ENCODE measurements at places on chromosomes 12 and 14.

- peak; percentile 47 for DNase-seq
Measured at GRCh38 chr14:49945448-49946319, 52.8 kb downstream of the ARF6 start.

GRCh38 chr14:25406818-25407217 lies 356.9 kb upstream of the STXBP6 start:
- DNase-seq = no peak

GRCh38 chr12:129564768-129565167 lies 339.1 kb downstream of the TMEM132D start:
- no peak for DNase-seq

DNA sequence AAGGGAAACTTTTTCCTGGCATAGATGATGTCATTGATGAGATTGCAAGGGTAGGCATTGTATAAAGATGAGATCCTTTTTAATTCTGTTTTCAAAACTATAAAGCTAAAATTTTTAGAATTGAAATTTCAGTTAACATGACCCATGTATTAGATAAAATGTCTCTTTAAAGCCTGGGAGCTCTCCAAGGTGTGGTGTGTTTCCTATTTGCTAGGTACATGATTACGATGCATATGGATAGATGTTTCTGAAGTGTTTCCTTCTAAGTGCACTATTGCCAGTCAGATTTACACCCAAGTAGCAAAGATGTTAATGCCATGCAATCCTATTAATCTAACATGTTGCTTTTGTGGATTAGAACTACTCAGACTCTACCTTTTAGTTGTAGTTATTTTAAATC lies 834.7 kb downstream of the DIO2 start:
- DNase-seq = no peak

DNA sequence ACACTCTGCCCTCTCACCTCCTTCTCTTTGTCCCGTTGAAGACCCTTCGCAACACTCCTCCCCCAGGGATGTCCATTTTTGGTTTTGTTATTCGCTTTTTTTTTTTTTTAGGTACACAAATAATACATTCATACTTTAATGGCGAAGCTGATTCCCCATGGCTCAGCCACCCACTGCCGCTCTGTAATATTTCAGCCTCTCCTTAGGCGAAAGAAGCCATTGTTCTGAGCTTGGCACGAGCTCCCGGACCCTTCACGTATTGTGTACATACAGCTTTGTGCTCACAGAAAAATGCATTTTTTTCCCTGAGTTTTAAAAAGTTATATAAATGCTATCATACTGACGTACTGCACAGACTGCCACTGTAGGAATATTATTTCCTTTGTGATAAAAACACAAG lies 115.0 kb downstream of the TMEM132C start:
- no peak for DNase-seq

DNA sequence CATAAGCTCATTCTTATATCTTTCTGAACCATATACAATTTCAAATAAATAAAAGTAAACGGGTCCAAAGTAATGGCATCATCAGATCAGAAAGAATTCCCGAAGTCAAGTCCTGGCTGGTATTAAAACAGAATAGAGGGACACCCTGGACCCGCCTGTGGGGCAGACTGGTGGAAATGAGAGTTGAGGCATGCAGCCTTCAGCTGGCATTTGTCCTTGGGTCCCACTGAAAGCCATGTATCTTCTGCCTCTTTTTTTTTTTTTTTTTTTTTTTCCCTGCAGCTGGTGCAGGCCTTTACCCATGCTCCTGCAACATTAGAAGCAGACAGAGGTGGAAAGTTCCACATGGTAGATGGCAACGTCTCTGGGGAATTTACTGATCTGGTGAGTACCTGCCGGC lies 9.9 kb downstream of the AHSA1 start:
- DNase-seq = no peak

GRCh38 chr14:95402578-95402977 lies 82.9 kb upstream of the CLMN start:
- DNase-seq = no peak

DNA sequence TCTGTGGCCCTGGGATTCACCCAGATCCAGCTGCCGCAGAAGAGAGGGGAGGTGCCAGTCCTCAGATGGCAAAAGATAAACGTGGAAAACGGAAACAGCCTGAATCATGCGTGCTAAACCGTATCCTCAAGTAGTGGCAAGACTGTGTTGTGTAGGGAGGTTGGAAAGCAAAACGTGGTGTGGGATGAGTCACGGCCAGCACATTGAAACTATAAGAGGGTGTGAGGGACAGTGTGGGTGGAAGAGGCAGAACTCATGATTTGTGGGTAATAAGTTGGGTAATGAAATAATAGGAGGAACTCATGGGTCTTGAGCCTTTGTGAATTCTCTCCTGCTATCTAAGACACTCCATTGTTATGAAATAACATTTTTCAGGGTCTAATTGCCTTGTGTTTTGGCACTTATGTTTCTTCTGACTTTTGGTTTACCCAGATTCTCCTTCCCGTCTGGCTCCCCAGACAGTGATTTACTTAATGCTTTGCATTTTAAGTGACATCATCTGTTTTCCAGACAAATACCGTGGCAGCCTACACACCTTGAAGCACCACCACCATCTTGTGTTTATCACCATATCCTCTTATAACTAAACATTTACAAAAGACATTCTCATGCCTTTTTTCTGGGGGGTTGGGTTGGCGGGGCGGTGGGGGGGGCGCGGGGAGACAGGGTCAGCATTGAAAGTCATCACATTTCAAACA lies 62.3 kb upstream of the PTCSC3 start:
- DNase-seq = peak; percentile 21

Data from activated T-cell treated with anti-CD3 and anti-CD28 coated beads, Interleukin-2, amount 50 U/mL, for 48 hours (primary cell).